ENCODE measurements at places on chromosomes 13 and 19. TPM values are rescaled to one million over a fixed set of nuclear protein-coding genes. Genes with fewer than 3 reads are reported as not detected.

The ZNF816 gene
- total RNA-seq: 7.0 TPM

The HCST gene
- total RNA-seq: 28.6 TPM

The FFAR3 gene
- not detected for total RNA-seq

The MEDAG gene
- total RNA-seq: not detected

DNA sequence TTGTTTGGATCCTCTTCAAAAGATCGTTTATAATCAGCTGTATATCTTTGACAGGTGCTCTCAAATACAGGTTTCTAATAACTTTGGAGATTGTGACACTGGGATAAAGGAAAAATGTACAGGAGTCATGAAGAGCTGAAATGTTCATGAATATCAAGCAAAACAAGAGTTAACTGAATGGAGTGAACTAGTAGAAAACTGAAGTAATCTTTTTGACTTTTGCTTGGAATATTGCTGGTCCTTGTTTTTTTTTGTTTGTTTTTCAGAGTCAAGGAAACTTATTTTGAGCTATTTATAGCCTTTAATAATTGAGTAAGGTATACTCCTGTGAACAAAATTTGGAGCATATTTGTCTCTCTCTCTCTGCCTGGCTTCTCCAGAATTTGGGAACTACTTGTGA lies 25.3 kb downstream of the MED4 start:
- no peak for DNase-seq

DNA sequence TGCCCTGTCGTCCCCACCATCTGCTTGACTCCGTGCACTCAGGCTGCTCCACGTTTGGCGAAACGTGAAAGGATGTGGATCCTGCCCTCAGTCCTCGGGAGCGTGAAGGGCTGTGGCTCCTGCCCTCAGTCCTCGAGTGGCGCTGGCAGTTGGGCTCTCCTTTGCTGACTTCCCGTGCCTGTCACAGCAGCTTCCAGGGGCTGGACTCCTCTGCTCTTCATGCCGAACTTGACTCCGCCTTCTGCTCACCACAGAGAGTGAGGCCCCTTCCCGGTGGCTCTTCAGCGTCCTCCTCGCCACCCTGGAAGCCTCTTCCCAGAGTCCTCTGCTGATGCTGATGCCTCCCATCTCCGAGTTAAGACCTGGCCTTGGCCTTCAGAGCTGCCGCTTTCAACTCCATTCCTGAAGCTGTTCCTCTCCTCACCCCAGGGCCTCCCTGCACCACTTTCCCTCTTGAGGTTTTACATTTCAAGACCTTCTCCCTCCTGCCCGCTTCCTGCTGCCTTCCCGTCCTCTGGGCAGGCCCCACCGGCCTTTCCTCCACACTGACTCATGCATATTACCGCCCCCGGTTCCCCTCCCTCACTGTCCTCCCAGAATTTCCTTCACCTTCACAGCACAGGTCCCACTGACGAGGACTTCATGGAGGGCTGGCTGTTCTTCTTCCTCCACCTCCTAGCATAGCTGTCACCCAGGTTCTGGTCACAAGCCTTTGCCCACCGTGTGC lies 111.7 kb downstream of the SHISA2 start:
- no peak for DNase-seq
